ENCODE measurements at places on chromosomes 2 and 18.

DNA sequence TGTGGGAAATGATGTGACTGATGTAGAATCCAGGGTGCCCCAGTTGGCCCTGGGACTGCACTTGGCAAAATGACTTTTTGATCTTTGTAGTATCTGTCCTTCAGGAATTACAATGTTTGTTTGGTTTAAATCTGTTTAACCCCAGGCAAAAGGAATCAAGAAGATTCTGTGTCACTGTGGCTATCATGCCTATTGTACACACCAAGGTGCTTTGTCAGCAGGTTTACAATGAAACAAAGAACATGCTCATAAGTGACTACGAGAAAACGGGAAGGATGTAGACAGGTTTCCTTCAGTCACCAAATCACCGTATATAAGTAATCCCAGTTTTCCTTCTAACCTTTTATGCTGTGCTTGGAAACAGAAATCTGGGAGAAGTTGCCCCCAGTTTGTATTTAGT lies 109.5 kb downstream of the RTN4 start:
- no peak for DNase-seq

GRCh38 chr2:240463866-240464481 lies 28.5 kb downstream of the GPC1 start:
- no peak for DNase-seq

DNA sequence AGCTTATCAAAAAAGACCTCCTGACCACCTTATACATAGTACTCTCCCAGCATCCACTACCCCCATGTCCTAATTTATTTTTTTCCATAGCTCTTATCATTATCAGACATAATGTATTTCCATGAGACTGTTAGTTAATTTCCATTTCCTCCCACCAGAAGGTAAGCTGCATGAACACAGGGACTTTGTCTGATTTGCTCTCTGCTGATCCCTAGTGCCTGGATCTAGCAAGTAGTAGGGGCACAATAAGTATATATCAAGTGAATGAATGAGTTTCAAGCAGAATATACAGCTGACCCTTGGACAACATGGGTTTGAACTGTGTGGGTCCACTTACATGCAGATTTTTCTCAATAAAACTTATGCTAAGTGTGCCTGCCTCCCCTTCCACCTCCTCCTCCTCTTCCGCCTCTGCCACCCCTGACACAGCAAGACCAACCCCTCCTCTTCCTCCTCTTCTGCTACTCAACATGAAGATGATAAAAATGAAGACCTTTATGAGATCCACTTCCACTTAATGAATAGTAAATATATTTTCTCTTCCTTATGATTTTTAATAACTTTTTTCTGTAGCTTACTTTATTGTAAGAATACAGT lies 53.8 kb downstream of the CTAGE1 start:
- no peak for DNase-seq

DNA sequence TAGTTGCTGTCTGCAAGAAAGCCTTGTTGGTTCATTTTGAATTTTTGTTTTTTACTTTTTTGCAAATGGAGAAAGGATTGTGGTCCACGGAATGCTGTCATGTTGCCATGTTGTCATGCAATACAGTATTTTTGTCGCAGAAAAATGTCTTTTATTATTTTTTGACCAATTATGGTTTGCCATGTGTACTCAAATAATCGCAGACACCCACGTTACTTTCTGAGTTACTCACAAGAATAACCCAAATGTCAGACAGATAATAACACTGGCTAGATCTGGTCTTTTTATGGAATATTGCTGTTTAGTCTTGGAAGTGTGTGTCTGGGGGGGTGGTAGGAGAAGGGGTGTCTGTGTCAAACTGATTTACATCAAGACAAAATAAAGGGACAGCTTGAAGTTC lies 188.9 kb downstream of the LTBP1 start:
- DNase-seq: no peak

DNA sequence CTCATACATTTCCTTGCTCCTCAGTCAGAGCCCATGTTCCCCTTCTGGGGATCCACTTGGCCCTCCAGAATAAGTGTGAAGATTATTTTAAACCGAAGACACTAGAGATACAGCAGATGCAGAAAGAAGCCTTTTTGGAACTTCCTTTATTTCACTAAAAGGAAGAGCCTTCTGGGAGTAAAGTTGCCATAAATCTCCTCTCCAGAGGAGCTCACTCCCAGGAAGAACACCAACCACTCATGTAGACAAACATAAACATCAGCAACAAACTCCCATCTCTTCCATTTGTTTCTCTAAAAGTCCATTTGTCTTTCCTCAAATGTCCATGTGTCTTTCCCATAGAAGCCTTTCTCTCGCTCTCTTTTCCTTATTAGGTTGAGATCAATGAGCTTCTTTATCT lies 62.4 kb upstream of the MSH6 start:
- DNase-seq: no peak

DNA sequence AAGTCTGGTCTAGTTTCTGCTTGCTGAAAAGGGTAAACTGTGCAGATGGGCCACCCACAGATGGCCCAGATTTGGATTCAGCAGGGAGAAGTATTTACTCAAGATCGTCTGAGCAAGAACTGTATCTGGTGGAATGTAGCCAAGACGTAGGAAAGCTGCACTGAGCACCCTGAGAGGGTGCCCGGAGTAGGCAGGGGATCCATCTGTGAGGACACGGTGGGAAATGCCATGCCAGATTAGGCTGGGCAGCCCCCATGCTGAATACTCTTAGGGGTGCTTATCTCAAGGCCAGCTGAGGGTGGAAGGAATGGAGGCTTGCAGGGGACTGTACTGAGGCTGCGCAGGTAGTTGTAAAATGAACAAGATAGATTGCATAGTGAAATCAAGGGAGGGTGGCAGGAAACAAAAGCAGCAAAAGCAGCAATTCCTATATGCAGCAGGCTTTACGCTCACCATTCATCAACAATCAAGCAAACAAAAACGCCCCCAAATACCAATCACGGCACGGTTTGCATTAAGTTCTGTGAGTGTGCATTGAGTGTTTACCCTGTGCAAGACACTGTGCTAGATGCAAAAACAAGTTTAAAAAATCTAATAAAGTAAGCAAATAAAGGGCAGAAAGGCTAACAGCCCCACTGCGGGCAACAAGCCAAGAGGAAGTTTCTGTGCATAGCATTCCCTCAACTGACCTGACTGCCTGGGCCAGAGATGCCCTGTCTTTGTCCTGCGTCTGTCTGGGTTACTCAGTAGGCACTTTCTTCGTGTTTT lies 32.2 kb upstream of the LPIN2 start:
- DNase-seq: no peak

- DNase-seq: no peak
Observed at GRCh38 chr2:94990956-94991355, 34.6 kb upstream of the MAL start.

GRCh38 chr18:76149284-76149683 lies 345.8 kb downstream of the ZNF516 start:
- DNase-seq: no peak

DNA sequence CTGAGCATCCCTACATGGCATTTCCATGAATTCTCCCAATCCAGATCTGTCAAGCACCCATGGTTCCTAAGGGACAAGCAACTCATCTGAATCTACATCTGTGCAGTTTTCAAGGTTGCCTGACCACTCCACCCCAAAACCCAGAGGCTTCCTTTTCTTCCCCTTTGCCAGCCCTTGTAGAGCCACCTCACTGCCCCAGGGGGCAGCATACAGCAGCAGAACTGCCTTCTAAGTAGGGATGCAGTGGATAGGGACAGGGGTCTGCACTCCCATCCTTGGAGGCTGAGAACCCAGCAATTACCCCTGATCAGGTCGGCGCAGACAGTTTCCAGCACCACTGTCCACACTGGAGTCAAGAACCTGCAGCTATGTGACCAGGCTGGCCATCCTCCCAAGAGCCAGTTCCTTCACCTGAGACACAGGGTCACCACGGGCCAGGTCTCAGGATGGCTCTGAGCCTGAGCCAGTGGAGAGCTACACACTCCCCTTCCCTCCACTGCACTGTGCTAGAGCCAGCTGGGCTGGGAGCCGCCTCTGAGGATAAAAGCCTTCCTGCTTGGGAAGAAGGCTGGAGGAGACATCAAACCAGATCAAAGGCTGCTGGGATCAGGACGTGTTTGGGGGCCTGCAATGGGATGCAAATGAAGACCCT lies 283.1 kb downstream of the CELF4 start:
- DNase-seq: no peak

DNA sequence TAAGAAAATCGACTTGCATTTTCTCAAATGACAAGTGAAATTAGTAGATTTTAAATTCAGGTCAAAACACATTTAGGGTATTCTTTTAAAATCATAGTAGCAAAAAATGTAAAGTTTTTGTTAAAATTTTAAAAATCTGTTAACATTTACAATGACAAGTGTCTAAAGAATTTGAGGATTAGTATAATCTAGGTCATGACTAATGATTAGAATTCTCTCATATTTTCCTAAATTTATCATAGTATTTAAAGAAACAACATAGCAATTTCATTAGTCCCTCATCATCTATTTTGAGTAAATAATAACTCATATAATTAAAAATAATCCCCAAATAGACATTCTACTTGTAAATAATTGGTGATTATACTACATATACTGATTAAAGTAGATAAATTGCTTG lies 23.6 kb downstream of the THUMPD2 start:
- no peak for DNase-seq

GRCh38 chr2:98463988-98464771 lies 19.5 kb downstream of the INPP4A start:
- peak; percentile 89 for DNase-seq

GRCh38 chr2:124151691-124152090 lies 126.6 kb downstream of the CNTNAP5 start:
- no peak for DNase-seq

- no peak for DNase-seq
Observed at GRCh38 chr2:127185093-127185492, 35.0 kb downstream of the CYP27C1 start.

DNA sequence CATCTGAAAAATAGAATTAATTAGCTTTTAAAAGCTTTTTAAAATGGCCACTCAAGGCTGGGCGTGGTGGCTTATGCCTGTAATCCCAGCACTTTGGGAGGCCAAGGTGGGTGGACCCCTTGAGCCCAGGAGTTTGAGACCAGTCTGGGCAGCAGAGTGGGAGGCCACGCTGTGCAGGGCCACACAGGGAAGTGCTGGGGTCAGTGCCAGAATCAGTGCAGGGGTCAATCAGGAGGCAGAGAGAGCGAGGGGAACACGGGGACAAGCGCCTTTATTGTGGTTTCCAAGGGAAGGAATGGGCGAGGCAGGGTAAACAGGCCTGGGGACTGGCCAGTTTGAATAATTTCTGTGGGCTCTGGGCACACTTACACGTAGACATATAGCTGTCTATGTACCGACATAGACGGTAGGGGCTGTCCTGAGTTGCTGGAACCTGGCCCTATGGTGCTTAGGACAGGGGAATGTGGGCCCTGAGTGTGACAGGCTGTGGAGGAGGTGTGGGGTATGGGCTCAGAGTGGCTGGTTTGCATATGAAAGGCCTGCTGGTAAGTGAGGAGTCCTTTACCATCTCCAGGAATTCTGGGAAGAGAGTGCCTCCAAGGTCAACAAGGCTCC lies 42.9 kb downstream of the DYSF start:
- no peak for DNase-seq
